ENCODE measurements at places on chromosomes 3 and 15.

- DNase-seq = no peak
Measured at GRCh38 chr3:193982258-193982659, 153.7 kb upstream of the HES1 start.

- DNase-seq = no peak
Measured at GRCh38 chr3:117955196-117955595, 1079.5 kb downstream of the IGSF11 start.

DNA sequence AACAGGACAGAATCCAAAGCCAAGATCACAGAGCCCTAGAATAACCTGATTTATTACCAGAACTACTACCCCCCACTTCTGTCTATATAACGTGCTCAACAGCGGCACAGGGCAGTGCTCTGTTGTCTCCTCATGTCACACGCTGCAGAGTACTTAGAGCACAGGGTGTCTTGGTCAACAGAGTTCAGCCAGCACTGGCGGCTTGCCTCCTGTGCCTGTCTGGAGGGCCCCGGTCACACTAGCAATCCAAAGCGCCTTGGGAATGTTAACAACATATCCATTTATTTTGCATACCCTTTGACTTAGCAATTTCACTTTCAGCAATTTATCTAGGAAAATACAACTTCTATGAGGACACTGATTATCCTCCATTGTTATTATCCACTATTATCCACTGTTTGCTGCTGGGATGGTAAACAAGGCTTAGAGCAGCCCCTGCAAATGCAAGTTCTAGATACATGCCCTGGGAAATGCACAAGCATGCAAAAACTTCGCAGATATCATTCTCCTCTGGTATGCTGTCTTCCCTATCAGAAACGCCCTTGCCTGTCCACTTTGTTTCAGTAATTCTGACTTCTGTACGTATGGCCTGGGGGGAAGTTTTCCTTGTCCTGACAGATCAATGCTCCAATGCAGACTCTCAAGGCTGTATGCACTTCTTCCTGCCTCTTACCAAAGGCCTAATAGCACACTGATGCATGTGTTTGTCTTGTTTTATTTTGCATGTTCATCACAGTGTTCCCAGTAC, 86.2 kb upstream of the OCA2 start:
- DNase-seq = no peak

- DNase-seq = no peak
Measured at GRCh38 chr15:83164111-83164770, 43.4 kb downstream of the HDGFL3 start.

DNA sequence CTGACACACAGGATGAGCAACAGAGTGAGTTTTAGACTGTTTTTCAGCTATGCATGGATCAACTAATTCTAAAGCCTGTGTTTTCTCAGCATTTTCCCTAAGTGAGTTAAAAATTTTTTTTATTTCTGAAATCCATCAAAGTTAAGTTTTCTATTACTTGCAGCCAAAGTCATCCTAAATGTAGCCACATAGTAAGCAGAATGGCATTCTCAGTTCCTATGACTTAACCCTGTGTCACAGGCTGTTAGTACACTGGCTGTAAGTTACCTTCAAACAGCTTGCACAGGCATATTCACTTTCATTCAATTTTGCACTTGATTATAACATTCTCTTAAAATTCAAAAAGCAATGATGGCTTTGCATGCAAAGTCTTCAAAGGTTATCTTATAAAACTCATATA, 368.2 kb downstream of the OCA2 start:
- DNase-seq = no peak
